Endothelial cell (in vitro differentiated cells): ENCODE measurements at places on chromosomes 1 and 21.

- H3K4me1 ChIP-seq: peaks cover 6% of the 10 kb centered on the region
- no peaks in the 10 kb centered on the region for H3K27me3 ChIP-seq
- H3K36me3 ChIP-seq: no peaks in the 10 kb centered on the region
Measured at GRCh38 chr1:179208681-179209477, 20.6 kb downstream of the ABL2 start.

- peak overlapping the region; percentile 58 for H3K27ac ChIP-seq
- peaks cover 29% of the 10 kb centered on the region for H3K4me1 ChIP-seq
- DNase-seq: no peak
- no peak overlapping the region for H3K4me3 ChIP-seq
Measured at GRCh38 chr1:230563591-230563990, 78.7 kb upstream of the COG2 start.

DNA sequence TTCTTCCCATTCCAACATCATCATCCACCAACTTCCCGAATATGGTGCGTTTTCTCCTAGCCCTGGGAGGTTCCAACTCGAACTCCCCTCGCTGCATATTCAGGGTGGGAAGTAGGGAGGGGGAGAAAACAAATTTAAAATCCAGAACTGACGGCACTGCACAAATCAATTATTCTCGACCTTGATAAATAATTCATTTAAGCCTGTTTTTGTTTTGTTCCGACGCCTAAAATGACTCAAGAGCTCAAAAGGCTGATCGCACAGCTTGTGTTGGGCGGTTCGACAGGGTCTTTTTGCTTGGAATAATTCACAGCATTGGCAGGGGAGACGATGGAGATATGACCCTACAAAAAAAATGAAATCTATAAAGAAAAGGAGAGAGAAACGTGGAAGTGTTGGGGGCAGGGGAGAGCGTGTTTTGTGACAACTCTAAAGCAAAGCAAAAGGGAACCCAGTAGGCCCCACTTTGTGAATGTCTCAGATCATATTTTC, 3.1 kb upstream of the BARHL2 start:
- no peak for DNase-seq
- no peaks in the 10 kb centered on the region for H3K36me3 ChIP-seq
- H3K27me3 ChIP-seq: peaks cover 28% of the 10 kb centered on the region
- H3K27ac ChIP-seq: no peak overlapping the region

GRCh38 chr1:51311826-51312225, 18.5 kb downstream of the TTC39A start:
- H3K36me3 ChIP-seq: no peaks in the 10 kb centered on the region
- H3K4me3 ChIP-seq: no peak overlapping the region
- peaks cover 13% of the 10 kb centered on the region for H3K27me3 ChIP-seq
- H3K27ac ChIP-seq: peak overlapping the region; percentile 48
- no peak for DNase-seq
- peaks cover 33% of the 10 kb centered on the region for H3K4me1 ChIP-seq

GRCh38 chr1:151002611-151003010, 4.1 kb downstream of the MINDY1 start:
- H3K36me3 ChIP-seq: peaks cover 16% of the 10 kb centered on the region
- H3K27me3 ChIP-seq: peaks cover 5% of the 10 kb centered on the region
- H3K4me3 ChIP-seq: peak overlapping the region; percentile 74
- no peak for DNase-seq
- peaks cover 44% of the 10 kb centered on the region for H3K4me1 ChIP-seq

GRCh38 chr1:217311766-217312165, 319.1 kb downstream of the GPATCH2 start:
- H3K4me1 ChIP-seq: no peaks in the 10 kb centered on the region
- no peaks in the 10 kb centered on the region for H3K36me3 ChIP-seq
- peak; percentile 23 for DNase-seq
- H3K4me3 ChIP-seq: no peak overlapping the region

- DNase-seq: no peak
- H3K36me3 ChIP-seq: no peaks in the 10 kb centered on the region
- peaks cover 28% of the 10 kb centered on the region for H3K4me1 ChIP-seq
- H3K27ac ChIP-seq: no peak overlapping the region
- H3K27me3 ChIP-seq: no peaks in the 10 kb centered on the region
Measured at GRCh38 chr1:186974774-186975181, 146.0 kb downstream of the PLA2G4A start.

DNA sequence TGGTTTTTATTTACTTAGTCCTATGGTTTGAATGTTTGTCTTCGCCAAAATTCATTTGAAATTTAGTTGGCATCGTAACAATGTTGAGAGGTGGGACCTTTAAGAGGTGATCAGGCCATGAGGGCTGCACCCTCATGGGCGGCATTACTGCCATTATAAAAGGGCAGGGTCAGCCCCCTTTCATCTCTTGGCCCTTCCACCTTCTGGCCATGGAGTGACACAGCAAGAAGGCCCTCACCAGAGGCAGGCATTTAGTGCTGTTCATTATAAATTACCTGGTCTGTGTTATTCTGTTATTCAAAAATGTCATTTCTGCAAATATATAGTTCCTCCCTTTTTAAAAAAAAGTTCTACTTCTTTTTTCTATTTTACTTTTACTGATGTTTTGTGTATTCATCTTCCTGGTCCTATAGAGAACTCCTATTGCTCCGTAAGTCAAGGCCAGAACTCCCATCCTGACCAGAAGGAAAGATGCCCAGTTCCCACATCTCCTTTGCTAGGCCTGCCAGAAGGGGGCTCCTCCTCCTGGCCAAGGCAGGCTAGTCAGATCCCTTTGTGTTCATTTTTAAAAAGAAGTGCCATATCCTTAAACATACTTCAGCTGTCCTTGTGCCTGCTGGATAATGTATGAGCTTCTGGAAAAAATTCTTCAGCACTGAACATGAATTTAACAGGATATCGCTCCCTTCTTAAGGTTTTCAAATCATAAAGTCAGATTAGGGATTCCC, 10.0 kb upstream of the LBR start:
- peaks cover 1% of the 10 kb centered on the region for H3K27me3 ChIP-seq
- no peaks in the 10 kb centered on the region for H3K36me3 ChIP-seq
- no peak overlapping the region for H3K27ac ChIP-seq
- DNase-seq: peak; percentile 44

GRCh38 chr1:23657659-23658275, 33.8 kb upstream of the RPL11 start:
- no peak overlapping the region for H3K4me3 ChIP-seq
- no peak overlapping the region for H3K27ac ChIP-seq
- no peaks in the 10 kb centered on the region for H3K4me1 ChIP-seq
- peaks cover 2% of the 10 kb centered on the region for H3K27me3 ChIP-seq
- peak; percentile 84 for DNase-seq

- H3K4me3 ChIP-seq: no peak overlapping the region
- peaks cover 3% of the 10 kb centered on the region for H3K27me3 ChIP-seq
- H3K27ac ChIP-seq: no peak overlapping the region
- peaks cover 21% of the 10 kb centered on the region for H3K36me3 ChIP-seq
Measured at GRCh38 chr1:230117694-230118093, 50.7 kb downstream of the GALNT2 start.
